Fibroblast of villous mesenchyme (primary cell): ENCODE measurements at places on chromosomes 13 and 19.

DNA sequence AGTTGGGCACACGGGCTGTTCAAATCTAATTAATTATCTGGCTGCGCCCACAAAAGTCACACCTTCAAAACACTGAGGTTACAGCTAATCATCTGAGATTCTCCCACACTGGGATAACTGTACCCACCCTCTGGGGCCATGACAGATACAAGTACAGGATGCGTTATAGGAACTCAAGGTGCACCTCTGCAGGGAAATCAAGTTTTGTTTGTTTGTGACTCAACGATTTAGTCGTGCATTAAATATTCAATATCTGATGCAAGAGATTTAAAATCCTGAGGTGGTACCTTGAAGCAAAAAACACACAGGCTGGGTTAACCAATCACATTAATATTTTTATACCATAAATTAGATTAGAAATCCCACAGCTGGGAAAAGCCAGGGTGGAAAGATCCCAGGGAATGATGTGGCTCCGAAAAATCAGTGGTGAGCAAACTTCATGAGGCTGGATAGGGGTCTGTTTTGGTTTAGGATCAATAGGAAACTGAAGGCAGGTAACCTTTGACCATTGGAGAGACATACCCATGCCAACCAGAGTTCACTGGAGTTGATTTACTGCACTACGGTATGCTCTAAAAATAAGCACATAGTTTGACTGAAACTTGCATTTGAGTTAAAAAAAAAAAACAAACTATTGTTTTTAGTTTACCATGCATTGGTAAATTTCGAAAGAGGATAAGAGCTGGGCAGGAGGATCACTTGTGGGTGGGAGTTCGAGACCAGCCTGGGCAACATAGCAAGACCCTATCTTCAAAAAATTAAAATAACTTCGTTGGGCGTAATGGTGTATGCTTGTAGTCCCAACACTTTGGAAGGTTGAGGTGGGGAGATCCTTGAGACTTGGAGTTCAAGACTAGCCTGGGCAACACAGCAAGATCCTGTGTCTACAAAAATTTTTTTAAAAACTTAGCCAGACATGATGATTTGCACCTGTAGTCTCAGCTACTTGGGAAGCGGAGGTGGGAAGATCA lies 23.9 kb upstream of the CEBPG start:
- no peak for DNase-seq

DNA sequence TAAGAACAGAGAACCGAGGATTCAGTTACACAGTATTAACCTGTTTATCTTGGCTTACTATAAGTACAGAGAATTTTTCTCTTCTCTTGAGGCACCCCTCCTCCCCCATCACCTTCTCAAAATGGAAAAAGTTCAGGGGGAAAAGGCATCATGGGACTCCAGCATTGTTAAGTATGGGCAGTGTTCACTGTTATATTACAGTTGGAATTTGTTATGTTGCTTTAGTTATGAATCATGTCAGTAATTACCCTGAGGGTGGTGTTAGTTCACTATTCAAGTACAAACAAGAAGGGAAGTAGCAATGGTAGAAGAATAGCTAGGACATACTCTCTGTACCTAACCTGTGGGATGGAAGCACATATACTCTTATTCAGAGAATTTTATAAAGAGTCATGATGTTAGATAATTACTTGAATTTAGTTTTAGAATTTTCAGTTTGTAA lies 12.0 kb downstream of the LPAR6 start:
- peak; percentile 68 for DNase-seq

- DNase-seq: no peak
These were observed 58.7 kb downstream of the SIAH3 start for GRCh38 chr13:45792827-45793303.

- DNase-seq: no peak
These were observed 96.4 kb upstream of the STARD13 start for GRCh38 chr13:33381906-33382305.

DNA sequence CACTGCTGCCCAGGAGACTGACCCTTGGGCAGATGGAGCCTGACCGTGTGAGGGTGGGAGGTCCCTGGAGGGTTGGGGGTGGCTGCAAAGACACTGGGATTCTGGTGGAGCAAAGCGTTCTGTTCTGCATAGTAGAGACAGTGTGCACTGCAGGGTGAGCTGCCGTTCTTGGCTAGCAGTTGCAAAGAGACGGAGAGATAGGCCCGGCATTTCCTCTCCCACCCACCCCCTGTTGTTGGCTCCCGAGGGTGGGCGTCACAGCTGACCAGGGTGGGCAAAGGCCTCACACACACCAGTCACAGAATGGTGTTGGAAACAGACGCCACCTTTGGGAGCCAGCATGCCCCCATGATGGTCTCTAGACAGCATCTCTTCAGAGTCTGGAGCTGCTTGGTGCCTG lies 11.4 kb downstream of the TMEM255B start:
- DNase-seq: no peak
